ENCODE measurements at places on chromosomes 7 and 10.

DNA sequence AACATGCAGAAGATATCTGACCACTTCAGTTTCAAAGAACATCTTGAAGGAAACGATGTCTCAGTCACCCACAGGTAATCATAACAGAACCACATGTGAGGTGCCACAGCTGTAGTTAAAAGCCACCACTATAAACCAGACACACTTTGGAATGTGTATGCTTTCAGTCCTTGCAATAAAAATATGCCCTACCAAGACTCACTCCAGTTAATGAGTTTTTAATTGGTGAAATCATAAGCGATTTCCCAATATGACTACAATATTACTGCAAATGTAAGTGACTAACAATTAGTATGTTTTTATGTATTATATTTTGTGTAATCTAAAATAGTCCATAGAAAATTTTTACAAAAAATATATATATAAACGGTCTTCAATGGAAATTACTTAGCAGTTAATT is 428.2 kb downstream of the PARD3 start:
- no peak for DNase-seq

DNA sequence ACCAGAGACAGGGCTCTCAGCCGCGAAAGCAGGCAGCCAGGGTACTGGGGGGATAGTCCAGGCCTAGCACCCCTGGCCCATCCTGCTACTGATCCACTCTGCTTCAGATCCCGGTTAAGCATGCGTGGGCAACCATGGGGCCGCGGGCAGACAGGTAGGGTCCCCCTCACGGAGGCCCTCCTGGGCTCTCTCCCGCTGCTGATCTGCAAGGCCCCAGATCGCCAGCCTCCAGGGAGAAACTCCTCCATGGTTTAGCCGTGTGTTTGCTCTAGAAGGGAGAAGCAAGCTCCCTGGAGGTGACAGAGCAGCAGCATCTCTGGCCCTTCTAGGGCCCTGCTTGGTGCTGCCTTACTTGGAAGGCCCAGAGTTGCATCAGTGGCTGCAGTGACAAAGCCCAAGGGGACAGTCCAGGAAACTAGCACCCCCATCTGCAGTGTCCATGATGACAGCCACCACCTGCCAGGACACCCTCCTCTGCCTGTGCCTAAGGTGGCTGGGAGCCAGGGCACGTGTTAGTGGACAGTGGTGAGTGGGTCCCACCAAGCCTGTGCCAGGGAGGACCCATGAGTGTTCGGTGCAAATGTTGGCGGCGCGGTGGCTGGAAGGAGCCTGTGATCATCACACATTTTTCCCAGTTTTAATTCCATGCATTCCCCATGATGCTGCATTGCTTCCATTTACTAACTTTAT is 29.2 kb downstream of the CALML5 start:
- DNase-seq: no peak

- no peak for DNase-seq
Observed at GRCh38 chr10:35598379-35598778, 6.8 kb upstream of the GJD4 start.

- no peak for DNase-seq
Observed at GRCh38 chr10:127855591-127855881, 37.2 kb downstream of the CLRN3 start.

DNA sequence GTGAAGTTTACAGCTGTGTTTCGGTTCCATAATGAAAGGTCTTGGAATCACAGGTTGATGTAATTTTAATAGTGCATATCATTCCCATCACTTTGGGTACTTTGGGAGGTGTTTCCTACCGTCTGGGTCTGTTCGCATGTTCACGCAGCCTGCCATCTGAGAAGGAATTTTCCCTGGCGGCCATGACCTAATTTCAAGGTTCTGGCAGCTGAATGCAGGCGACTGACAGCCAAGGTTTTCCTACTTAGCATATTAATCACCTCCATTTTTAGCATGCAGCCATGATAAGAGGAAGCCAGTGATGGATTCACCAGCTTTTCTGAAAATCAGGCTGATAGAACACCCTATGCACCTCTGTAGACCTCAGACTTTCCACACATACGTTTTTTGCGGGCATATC is 319.1 kb upstream of the TMEM229A start:
- DNase-seq: no peak

- no peak for DNase-seq
Observed at GRCh38 chr10:75771606-75772005, 340.2 kb downstream of the LRMDA start.

DNA sequence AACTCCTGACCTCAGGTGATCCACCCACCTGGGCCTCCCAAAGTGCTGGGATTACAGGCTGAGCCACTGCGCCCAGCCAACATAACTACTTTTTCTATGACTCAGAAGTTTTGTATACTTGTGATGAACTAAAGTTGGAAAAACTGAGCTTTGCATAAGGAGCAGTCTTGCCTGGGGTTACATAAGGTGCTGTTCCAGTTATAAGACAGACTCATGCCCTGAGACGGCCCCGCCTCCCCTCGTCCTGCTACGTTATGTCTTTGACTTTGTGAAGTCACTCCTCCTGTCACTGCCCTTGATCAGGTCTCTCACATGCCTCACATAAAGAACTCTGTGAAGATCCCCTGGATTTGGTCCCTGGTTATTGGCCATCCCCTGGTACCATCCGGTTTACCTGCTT is 40.4 kb upstream of the OPN4 start:
- DNase-seq: no peak
